ENCODE measurements at places on chromosomes 2 and 18.

DNA sequence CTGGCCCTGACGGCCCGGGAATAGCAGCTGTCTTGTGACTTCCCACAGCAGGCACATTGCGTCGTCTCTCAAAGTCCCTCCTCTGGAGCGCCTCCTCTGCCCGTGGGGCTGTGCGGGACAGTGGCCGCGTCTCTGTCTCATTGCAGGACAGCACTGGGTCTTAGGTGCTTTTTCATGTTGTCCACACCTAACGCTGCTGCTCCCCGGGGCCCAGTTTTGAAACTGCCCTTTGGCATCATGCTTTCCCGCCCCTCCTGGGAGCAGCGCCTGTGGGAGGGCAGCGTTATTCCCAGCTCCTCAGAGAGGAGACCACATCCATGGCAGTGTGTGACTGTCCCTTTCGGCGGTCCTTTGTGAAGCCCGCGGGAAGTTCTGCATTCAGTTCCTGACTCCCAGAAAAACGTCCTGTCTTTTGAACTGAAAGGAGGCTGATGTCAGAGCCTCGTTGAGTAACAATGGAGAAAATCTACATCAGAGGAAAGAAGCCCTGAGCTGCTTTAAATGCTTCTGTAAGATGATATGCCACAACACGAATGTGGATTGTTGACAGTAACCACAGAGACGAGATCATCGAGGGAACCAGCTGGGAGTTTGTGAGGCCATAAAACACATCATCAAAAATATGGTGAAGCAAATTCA, 226.0 kb downstream of the FAM210A start:
- DNase-seq: no peak

DNA sequence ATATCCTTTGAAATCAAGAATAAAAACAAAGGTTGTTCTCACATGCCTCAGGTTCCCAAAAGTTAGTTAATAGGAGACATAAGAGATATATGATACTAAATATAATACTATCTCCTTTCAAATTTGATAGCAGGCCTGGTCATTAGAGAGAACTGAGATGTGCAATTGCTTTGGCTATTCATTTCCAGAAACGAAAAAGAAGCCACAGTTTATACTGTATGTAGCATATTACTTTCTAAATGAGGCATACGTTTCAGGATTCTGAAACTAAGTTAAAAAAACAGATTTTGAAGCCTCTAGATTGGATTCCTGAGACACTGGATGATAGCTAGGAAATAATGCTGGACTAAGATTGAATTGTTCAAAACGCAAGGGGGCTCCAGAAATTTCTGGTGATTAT, 7.1 kb downstream of the PPP1R1C start:
- DNase-seq: no peak

DNA sequence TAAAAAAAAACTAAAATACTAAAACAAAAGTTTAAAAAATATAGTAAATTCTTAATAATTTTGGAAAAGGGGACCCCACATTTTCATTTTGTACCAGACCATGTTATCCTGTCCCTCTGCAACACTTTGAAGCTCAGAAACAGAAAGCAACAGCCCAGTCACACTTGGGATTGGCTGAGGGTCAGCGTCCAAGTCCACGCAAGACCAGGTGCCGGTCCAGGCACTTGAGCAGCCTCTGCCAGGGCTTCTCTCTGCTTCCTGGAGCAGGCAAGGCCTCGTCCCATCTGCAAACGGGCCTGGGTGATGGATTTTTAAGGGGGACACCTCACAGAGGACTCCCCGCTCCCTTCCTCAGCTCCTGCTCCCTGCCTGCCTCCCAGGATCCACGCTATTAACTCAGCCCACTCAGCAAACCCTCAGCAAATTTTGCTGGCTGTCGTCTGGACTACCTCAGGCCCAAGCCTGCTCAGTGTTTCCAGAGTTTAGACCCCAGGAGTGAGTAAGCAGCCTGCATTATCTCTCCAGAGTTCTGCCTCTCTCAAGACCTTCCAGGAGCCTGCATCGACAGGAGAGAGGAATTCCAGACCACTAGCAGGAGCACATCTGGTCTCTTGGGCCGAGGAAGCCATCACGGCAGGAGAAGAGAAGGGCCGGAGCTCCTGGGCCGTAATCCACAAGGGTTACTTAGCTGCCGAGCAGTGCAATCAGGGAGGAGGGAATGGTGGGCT, 88.7 kb upstream of the STPG4 start:
- DNase-seq: no peak

- DNase-seq: no peak
Measured at GRCh38 chr2:163341426-163341825, 394.4 kb downstream of the FIGN start.

- no peak for DNase-seq
Measured at GRCh38 chr18:56108478-56109367, 520.7 kb upstream of the TCF4 start.

- DNase-seq: no peak
Measured at GRCh38 chr18:43661570-43661969, 384.3 kb upstream of the SYT4 start.

- no peak for DNase-seq
Measured at GRCh38 chr2:217466104-217466503, 536.7 kb downstream of the TNS1 start.

DNA sequence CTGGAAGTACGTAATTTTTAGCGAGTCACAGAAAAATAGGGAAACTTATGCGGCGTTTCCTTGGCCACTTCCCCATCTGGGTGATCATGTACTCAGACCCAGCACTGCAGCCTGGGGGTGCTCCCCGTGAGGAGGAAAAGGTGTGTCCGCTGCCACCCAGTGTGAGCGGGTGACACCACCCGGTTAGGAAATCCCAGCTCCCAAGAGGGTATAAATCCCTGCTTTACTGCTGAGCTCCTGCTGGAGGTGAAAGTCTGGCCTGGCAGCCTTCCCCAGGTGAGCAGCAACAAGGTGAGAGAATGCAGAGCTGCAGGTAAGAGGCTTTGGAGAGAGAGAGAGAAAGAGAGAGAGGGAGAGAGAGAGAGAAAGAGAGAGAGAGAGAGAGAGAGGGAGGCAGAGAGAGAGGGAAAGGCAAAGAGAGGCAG, at the start of gene IL1R2:
Gene IL1R2 (plus strand): TSS at position 240 of the 425 bp plus-strand sequence. CDS start 16,616 bp downstream, outside the sequence.
- no peak for DNase-seq
